Stimulated activated CD8-positive, alpha-beta memory T cell treated with anti-CD3 and anti-CD28 coated beads, Interleukin-7, amount 100 ng/mL, for 48 hours (primary cell): ENCODE measurements at places on chromosomes 2 and 18.

GRCh38 chr2:221070106-221070505, 502.0 kb downstream of the EPHA4 start:
- no peak for DNase-seq

- no peak for DNase-seq
Measured at GRCh38 chr2:169116327-169116726, 47.0 kb downstream of the DHRS9 start.

- no peak for DNase-seq
Measured at GRCh38 chr2:168312036-168312822, 64.8 kb upstream of the STK39 start.

GRCh38 chr2:85143463-85144082, 10.4 kb downstream of the TCF7L1 start:
- DNase-seq, result no peak

DNA sequence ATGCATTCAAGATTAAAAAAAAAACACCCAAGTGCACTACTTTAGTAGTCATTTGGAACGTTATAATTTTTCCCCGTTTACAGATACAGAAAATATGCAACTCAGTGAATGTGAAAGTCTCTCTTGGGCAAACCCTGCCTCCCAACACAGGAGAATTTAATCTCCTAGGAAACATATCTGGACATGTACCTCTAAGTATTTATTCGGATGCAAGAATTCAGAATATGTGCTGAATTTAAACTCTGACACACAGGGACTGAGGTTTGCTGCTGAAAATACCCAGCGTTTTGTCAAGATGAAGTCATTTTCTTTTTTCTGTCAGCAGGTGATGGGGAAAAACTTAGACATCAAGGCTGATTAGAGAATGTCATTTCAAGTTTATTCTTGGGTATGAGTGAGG, 105.4 kb downstream of the ACKR3 start:
- DNase-seq, result no peak

GRCh38 chr2:172701250-172701649, 34.4 kb upstream of the RAPGEF4 start:
- DNase-seq, result no peak

- DNase-seq, result no peak
Measured at GRCh38 chr18:8732442-8733360, 27.3 kb downstream of the MTCL1 start.

DNA sequence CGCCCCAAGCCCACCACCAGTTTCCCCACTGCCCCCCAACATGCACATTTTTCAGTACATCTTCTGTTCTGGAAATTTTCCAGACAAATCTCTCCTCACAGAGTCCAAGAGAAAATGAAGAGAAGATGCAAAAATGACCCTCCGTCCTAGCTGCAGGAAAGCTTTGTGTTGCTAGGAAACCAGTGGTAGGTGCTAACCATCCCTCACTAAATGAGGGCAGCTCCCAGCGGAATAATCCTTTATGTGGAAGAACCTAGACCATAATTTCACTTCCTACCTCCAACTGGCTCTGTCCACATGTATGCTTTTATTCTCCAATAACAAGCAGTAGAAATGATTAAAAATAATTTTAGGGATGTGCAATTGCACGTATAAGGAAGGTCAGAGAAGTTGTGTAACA, 311.9 kb upstream of the EPHA4 start:
- DNase-seq, result no peak

DNA sequence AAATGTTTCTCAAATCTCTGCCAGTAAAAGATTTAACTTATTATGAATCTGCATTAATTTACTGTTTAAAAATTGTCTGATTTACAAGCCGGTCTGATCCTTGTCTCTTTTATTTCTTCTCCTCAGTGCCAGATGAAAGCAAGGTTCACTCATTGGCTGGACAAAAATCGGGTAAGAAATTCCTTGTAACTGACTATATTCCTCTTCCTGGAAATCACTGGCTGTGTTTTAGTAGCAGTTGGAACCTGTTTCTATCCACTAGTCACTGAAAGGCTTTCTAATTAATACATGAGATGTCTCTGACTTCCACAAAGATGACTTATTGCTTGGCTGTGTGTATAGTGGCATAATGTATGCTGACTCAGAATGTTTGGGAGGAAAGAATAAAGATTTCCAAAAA, 436.6 kb upstream of the NRP2 start:
- no peak for DNase-seq

- no peak for DNase-seq
Measured at GRCh38 chr2:207996848-207997247, 28.5 kb downstream of the PLEKHM3 start.

DNA sequence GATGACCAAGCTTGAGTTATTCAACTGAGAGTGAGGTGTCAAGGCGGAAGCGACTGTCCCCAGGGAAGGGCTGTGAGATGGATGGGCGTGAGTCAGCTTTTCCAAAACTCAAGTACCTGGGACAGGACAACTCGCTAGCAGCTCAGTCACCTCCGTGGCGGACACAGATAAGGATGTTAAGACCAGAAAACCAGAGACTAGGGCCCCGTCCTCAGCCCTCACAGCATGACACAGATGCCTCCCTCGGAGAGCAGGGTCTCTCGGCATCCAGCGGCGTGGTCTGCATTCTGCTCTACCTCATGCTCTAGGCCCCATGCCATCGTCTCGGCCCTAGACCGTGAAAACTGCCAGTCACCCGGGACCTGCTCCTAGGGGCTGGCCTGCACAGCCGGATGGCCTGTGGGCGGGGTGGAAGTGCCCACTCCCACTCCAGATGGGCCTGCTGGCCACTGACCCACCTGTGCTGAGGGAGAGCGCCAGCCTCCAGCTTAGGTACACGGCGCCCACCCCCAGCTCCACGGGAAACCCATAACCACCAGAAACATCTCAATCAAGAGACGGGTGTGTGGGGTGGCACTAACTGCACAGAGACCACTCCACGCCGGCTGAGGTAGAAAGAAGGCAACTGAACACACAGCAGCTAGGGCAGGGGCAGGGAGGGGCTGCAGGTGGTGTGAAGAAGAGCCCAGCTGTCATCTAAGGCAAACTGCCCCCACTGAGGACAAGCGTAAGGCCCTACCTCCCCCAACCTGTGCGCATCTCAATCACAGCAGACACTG, 39.8 kb downstream of the ANO7 start:
- no peak for DNase-seq

DNA sequence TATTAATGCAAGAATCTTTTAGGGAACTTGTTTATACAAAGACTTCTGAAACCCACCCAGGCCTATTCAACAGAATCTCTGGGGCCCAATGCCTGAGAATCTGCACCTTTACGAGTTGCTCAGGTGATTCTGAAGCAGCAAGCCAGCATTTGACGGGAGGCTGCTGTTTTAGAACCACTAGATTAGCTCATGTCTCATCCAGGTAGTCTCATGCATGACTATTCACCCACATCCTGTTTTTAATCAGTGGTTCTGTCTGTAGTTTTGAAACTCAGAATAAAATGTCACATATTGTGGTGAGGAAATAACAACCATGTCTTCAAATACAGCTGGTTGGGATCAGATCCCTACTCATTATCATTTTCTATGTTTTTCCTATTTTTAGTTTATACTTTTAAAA, 39.5 kb downstream of the CYTIP start:
- DNase-seq, result no peak

DNA sequence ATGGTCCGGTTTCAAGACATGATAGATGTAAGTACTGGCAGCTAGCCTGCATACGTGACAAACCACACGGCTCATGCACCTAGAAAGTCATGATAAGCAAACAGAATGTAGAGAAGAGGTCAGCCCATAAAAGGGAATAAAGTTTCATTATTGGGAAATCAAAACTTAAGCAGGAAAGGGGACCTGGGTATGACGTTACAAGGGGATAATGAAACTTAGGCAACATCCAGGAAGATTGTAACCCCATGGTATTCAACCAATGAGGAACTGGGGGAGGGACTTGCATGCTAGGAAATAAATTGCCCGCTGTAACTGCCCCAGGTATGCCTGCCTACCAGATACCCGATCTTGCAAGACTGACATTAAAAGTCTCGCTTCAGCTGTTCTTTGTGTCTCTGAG, 1679.0 kb downstream of the SUCLG1 start:
- DNase-seq, result no peak

DNA sequence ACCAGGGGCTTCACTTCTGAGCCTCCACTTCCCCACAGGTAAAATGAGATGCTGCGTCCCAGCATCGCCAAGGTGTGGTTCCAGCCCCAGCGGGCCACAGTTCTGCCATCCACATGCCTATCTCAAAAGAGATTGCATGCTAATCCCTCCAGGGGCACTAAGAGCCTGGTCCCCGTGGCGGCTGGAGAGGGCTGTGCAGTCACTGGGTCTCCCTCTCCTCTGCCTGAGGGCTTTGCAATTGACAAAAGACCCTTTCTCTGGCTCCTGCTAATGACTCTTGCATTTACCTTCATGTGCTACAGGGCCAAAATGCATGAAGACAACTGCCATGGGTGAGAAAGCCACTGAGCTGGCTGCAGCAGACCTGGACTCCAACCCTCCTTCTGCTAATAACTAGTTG, 18.5 kb downstream of the ZBTB7C start:
- DNase-seq, result no peak

DNA sequence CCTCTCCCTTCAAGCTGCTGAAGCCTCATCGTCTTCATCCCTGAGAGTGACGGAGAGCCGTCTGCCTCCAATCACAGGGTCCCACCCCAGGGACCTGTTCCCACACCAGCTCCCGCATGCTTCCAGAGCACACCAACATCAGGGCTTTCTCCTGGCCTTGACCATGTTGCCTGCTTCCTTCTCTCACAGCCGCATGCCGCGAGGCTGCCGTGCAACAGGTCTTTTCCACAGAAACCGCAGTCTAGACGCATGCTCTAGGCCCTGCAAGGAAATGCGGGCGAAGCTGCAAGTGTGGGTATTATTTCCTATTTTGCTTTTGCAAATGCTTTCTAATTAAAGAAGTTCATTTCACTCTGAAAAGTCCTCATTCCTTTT, 277.8 kb downstream of the EIPR1 start:
- no peak for DNase-seq

DNA sequence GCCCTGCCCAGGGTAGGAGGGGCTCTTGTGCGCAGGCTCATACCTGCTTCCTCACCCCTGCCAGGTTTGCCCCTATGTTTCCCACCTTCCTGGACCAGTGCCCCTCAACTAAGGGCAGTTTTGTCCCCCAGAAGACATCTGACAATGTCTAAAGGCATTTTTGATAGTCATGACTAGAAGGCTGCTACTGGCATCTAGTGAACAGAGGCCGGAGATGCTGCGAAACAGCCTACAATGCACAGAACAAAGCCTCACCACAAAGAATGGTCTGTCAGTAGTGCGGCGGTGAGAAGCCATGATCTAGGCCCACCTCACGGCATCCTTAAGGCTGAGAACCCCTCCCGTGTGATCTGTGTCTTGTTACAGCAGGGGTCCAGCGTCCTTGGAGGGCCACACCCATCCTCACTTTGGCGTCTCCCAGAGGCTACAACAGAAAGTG, 96.0 kb downstream of the TMEM17 start:
- no peak for DNase-seq

GRCh38 chr2:101714118-101714517, 16.6 kb downstream of the MAP4K4 start:
- DNase-seq, result no peak

- no peak for DNase-seq
Measured at GRCh38 chr2:46835520-46835919, 80.1 kb downstream of the MCFD2 start.
